ENCODE measurements at places on chromosomes 11 and 22.

DNA sequence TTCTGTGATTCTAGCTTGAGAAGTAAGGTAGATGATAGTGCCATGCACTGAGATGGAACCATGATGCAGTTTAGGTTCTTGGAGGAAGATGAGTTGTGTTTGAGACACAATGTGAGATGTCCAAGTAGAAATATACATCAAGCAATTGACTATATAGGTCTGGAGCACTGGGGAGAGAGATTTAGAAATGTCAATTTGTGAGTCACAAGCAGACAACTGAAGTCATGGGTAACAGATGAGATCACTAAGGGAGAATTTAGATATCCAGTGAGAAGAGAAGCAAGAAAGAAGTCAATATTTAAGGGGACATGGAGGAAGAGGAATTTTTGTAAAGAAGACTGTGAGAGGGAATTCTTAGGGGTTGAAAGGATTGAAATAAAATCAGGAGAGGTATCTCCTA lies 65.1 kb upstream of the RRAS2 start:
- DNase-seq, result no peak

DNA sequence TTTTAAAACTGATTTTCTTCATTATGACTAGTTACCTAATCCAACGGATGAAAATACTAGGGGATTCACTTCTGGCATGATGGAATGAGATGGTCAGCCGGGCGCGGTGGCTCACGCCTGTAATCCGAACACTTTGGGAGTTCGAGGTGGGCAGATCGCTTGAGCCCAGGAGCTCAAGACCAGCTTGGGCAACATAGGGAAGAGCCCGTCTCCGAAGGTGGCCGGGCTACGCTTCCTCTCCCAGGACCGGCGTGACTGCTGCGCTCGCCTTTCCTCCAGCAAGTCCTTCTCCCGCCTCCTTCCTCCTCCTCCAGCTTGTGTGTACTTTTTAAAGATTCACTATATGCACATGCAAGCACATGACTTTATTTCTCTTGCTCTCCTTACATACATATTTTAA lies 505.4 kb upstream of the CCDC90B start:
- DNase-seq, result no peak

DNA sequence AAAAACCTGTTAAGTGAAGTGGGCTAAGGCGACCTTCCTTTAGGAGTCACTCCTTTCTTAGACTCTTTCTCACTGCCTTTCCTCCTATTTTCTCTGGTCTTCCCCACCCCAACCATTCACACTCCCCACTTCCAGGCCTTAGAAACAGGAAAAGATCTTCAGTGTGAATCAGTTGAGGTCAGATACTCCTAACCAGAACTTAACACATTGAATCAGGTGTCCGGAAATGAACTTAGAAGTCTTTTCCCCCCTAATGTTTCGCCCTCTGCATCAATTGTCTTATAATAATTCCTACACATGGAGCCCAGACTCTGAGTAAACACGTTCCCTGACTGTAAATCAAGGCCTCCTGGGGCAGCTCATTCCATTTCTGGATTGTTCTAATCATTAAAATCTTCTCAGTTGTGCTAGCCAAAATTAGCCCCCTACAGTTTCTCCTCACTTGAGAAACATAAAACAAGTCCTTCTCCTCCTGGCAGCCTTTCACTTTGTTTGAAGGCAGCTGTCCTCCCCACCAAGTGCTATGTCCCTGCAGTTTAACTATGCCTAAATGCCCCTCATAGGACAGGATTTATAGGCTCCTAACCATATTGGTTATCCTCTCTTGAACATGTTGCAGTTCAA lies 32.7 kb upstream of the USP47 start:
- no peak for DNase-seq

DNA sequence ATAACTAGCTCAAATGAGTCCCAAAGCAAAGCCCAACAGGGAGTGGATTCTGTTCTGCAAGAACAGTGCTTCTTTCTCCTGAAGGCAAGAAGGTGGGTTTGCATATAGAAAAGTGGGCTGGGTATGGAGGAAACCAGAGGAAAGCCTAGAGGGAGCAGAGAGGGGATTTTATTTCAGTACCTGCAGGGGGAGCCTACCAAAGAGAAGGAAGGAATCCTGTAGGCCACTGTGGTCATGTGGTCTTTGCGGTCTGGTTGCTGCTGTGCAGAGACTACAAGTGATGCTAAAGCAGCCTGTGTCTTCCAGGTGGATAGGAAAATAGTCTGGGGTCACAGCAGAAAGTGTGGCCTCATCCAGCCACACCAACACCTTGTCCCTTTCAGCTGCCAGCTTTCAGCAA lies 33.2 kb upstream of the ZBTB16 start:
- no peak for DNase-seq

Measured in activated CD4-positive, CD25-positive, alpha-beta regulatory T cell treated with anti-CD3 and anti-CD28 coated beads, Interleukin-2, amount 50 U/mL, for 16 hours (primary cell).